ENCODE measurements at places on chromosomes 7 and 10.

DNA sequence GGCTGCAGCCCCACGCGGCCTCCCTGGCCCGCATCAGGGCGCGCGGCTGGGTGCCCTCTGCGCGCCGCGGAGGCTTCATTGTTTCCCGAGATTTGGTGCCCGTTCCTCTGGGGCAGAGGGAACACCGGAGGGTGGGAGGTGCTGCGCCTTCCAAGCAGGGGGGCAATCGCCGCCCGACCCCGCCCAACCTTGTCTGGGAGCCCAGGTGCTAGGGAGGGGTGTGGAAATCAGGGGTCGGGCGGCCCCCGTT, 1.0 kb upstream of the NRP1 start:
- no peak for DNase-seq

DNA sequence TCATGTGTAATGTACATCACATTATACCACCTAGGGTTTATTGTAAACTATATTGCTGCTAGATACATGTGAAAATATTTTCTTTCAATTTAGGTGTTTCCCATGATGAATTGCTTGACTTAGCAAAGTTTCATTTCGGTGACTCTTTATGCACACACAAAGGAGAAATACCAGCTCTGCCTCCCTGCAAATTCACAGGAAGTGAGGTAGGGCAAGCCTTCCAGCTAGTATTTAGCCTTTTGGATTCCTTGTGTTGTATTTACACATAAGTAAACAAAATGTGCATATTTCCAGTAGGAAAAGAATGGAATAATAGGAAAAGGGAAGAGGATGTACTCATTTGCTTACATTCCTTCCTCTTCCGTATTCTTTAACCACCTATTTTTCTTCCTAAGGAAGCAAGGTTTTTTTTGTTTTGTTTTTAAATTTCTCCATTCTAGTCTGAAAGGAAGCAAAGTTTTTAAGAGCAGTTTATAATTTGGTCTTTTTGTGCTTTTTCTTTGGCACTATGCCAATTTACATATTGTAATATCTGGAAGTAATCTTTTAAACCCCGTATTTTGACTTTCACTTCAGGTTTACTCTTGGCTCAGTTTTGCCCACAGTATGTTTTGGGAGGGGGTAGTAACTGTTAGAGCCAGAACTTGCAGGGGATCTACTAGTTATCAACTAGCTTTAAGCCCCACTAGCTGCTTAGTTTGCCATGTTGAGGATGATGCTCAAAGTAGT, 10.4 kb downstream of the PMPCB start:
- DNase-seq, result no peak

- no peak for DNase-seq
Measured at GRCh38 chr7:30778255-30779025, 7.2 kb downstream of the MINDY4 start.

GRCh38 chr10:5314840-5315239, 49.9 kb upstream of the UCN3 start:
- DNase-seq, result no peak

DNA sequence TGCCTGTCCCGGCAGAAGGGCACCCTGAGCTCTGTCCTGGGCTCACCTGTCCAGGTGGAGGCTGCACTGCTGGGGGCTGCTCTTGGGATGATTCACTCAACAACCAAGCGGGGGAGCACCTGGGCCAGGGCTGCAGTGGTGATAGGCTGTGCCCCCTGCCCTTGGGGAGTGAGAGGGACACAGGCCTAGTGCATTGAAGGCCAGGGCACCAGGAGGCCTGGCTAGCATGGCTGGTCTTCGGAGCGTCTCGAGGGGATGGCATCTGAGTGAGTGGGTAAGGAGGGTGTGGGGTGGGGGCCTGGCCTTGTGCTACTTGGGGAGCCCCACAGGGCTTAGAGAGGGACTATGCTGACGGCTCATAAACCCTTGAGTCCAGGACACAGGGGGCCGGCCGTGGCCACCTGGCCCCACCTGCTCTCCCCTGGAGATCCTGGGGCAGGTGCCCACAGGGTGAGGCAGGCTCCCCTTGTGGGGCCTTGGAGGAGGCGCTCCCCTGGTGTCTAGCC, 3.1 kb downstream of the PWWP2B start:
- DNase-seq, result no peak

- DNase-seq, result no peak
Measured at GRCh38 chr7:152335900-152336571, 99.8 kb downstream of the KMT2C start.

DNA sequence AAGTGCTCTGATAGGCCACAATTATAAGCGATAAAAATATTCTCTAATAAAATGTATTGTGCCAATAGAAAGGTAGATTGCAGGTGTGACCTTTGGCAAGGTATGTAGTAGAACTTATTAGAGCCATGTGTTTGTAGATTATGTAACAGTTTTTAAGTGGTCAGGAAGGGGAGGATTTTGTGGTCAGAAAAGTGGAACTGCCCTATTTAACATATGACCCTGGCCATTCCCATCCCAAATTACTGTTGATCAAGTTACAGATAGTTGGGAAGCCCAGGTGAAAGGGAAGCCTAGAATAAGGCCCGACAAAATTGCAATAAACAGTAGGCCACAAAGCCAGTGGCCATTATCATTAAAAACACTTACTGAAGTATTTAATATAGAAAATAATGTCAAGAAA, 89.2 kb downstream of the SPAG6 start:
- DNase-seq, result no peak

DNA sequence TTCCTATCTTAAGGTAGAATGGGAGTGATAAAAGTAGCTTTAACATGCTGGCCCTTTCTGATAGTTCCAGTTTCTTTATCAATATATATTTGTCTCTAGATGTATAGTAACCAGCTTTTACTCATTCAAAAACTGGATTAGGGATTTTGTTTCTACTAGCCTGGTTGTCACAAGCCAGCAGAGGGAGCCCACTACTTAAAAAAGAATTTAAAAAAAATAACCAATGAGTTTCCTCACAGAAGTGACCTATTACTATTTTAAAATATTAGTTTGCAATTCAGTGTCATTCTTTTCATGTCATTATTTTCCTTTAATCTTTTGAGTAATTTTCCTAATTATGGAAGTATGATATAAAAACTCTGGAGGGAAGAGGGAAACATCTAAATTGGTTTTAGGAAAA, 142.1 kb downstream of the PHTF2 start:
- no peak for DNase-seq

DNA sequence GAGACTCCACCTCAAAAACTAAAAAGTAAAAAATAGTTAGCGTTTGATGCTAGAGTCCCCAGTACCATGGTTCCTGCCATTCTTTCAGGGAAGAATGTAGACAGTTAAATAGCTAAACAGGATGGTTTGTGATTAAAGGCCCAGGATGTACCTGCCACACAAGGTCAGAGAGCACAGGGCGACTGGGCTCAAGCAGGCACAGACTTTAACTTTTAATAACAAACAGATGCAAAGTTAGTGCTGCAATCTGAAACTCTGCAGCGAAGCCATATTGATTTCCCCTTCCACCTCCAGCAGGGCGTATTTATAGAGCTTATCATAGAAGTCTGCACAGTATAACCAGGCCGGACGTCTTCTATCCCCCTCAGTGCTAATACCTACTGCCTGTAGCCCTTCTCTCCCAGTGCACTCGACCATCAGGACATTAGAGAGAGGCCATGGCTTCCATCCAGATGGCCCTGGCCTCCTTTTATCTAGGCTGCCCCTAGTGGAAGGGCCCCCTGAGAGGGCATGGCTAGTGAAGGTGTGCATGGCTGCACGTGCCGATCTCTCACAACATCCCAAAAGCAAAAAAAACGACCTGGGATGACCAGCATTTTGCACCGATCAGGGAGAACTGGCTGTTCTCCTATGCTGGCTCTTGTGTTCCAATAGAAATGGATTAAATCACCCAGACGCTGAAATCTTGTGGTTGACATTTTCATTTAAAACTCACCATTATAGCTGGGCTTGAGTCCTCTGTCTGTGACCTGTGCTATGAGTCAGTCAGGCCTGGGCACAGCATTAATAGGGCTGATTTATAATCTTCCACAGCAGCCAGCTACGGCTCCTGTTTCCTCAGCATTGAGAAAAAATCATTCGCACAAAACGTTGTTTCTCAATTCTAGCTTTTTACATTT, 7.6 kb upstream of the BAG3 start:
- no peak for DNase-seq

GRCh38 chr10:78771260-78771659, 297.5 kb upstream of the ZMIZ1 start:
- no peak for DNase-seq

- DNase-seq, result no peak
Measured at GRCh38 chr10:102046095-102046494, 9.9 kb downstream of the ARMH3 start.

DNA sequence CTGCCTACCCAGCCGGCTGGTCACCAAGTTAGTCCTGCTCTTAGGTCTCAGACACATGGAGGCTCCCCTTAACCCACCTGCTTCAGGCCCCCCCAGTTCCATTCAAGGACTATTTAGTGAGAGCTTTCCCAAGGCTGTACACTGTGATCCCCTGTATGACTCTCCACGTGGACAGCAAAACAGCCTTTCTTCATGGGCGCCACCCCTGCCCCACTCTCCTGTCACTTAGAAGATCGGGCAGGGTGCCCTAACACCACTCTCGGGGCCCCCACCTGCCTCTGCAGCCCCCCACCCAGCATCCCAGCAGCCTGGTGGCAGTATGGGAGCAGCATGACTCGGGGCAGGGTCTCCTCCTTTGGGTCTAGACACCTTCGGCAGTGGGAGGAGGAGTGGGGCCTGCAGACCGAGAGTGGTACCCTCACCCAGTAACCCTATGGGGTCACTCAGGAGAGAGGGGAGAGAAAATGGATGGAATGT, 116.6 kb downstream of the PTPN20 start:
- no peak for DNase-seq

DNA sequence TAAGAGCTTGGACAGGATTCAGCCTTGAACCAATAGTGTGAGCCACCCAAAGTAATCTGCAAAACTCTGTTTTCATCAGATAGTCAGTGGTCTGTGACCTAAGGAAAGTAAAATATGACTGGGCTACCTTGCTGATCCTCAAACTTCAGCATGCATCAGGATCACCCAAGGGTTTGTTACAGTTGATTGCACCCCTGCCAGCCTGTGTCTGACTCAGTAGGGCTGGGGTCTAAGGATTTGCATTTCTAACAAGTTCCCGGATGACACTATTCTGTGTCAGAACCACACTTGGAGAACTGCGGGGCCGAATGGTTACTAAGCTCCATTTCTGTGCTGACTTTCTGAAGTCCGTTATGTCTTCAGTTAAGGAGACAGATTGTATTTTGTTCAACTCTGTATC, 40.6 kb upstream of the TSPAN13 start:
- no peak for DNase-seq

GRCh38 chr10:80429521-80429973, 21.2 kb downstream of the PRXL2A start:
- no peak for DNase-seq

GRCh38 chr7:135741905-135742304, 6.7 kb downstream of the FAM180A start:
- no peak for DNase-seq

DNA sequence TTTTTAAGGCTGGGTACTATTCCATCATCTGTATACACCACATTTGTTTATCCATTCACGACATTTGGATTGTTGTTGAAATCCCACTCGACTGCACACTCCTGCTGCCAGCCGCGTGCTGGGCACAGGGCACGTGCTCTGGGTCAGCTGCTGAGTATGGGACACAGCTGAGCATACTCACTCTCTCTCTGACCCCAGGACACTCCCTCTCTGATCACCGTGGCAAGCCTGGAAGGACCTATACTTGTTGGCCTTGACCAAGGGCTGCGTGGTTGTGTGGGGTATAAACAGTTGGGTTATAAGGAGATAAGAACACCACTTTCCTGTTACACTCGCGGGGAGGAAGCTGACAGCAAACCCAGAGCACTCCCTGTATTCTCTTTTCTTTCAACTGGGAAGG, 153.0 kb upstream of the RHEB start:
- DNase-seq, result no peak

DNA sequence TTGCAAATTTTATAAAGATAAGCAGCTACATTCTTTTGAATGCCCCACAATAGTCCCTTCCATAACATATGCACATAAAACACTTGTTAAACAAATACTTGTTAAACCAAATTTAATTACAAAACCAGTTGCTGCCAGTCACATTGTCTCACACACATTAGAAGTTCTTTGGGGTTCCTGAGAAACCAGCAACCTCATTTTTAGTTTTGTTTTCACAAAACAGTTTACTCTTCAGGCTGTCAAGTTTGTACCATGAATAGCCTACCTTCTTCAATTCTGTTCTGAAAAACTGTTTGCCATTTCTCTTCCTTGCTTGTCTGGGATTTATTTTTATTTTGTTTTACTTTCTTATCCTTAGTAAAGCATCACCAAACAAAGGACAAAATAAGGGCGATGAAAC, 176.5 kb upstream of the PHF14 start:
- DNase-seq, result no peak

DNA sequence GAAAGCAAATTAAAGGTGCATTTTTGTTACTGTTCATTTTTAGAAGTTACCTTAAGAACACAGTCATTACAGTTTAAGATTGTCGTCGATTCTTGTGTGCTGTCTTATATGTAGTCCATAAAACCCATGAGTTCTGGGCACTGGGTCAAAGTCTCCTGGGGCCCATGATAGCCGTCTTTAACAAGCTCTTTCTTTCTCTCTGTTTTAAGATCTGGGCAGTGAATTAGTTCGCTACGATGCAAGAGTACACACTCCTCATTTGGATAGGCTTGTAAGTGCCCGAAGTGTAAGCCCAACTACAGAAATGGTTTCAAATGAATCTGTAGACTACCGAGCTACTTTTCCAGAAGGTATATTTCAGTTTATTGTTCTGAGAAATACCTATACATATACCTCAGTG, 90.7 kb upstream of the CAPZA2 start:
- DNase-seq, result no peak

GRCh38 chr7:77579797-77580196, 42.7 kb downstream of the PTPN12 start:
- no peak for DNase-seq

GRCh38 chr7:151150388-151150787, 17.1 kb downstream of the GBX1 start:
- no peak for DNase-seq

DNA sequence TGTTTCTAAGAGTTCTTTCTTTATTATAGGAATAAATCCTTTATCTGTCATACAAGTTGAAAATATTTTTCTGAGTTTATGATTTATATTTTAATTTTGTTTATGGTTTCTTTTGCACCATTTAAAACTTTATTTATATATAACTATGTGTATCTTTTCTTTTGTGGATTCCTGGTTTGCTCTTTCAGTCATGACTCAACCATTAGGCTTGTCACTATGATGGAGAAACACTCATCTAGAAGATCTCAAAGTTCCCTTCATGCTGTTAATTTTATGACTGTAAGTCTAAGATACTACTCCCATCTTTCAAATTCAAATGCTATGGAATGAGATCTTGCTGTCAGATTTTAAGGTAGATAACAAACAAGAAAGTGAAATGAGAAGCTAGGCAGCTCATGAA, 199.5 kb downstream of the INHBA start:
- DNase-seq, result no peak
